ENCODE measurements at places on chromosomes 13 and 19. TPM values are rescaled to one million over a fixed set of nuclear protein-coding genes. Genes with fewer than 3 reads are reported as not detected.

DNA sequence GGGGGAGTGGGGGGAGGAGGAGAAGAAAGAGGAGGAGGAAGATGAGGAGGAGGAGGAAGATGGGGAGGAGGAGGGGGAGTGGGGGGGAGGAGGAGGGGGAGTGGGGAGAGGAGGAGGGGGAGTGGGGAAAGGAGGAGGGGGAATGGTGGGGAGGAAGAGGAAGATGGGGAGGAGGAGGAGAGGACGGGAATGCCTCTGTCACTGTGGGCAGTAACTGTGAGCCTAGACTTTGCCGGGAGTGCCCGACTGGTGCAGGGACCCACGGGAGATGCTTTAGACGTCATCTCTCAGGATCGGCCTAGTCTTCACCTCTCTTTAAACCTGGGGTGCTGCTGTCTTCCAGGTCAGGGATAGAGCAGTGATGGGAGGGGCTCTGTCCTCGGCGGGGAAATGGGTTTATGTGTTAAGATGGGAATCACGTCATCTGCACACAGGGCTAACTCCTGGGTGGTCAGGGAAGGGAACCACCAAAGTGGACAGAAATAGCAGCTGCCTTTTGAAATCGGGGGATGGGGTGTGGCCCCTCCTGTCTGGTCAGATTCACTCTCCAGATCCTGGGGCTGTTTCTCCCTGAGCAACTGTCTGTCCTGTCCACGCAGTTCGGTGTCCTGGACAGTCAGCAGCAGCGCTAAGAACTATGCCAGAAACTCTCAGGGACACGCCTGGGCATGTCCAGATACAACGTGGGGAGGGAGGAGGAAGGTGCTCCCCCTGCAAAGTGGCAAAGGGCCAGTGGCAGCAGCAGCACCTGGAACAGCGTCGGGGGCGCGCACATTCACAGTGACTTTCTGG, 26.9 kb downstream of the GAS6 start:
- no peak for DNase-seq

- peak; percentile 100 for DNase-seq
Measured at GRCh38 chr19:703651-704446, 4.9 kb upstream of the PALM start.

Gene ZNF470
- total RNA-seq: 1.9 TPM

Gene FBXO27
- 5.5 TPM for total RNA-seq
